ENCODE measurements at places on chromosomes 3 and 15.

DNA sequence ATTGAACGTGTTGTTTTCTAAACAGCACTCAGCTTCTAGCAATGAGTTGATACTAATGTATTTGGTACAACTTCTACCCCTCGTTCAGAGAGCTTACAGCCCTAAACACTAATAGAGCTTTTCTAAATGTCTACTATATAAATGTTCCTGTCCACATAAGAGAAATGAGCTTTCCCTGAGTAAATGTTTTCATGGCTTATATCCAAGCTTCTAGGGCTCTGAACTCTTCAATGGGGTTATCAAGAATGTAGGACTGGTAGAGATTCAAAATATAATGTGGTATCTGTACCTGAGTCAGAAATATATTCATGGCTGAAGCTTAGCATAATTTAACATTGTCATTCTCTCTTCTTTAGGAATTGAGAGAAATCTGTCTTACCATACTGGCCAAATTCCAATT lies 73.4 kb downstream of the SERPINI1 start:
- no peak for DNase-seq

- no peak for DNase-seq
These were observed 593.8 kb upstream of the GBE1 start for GRCh38 chr3:82355228-82355627.

DNA sequence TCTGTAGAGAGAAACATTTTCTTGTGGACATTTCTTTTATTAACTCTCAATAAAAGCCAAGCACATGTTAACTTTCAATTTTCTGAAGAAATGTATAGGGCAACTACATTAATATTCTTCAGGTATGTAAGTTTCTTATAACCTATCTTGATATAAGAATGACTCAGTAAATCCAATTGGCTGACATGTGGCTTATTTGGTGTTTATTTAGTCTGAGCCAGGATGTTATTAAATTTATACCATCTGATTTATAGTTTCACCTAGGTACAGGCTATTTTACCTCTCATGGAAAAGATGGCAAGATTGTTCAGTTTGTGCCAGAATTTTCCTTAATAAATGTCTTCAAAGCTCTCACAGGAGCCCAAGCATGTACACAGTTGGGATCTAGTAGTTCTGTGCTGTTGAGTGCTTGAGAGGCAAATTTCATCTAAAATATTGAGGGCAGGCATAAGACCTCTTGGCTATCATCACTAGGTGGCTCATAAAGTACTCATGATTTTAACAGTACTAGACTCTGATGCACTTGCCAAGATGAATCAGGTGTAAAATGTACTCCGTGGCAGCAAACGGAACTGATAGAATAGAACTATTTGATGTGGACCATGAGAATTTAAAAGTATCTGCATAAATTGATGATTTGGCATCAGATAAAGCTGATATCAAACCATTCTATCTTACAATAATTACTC lies 631.9 kb downstream of the RBMS3 start:
- no peak for DNase-seq

GRCh38 chr15:65868546-65869125 lies 655 bp upstream of the RAB11A start:
- DNase-seq = no peak

- no peak for DNase-seq
These were observed 76.7 kb upstream of the MBNL1 start for GRCh38 chr3:152192050-152192449.

GRCh38 chr15:59993950-59994401 lies 10.1 kb upstream of the FOXB1 start:
- DNase-seq = no peak

- no peak for DNase-seq
These were observed 634 bp downstream of the FBXL22 start for GRCh38 chr15:63597821-63598220.

DNA sequence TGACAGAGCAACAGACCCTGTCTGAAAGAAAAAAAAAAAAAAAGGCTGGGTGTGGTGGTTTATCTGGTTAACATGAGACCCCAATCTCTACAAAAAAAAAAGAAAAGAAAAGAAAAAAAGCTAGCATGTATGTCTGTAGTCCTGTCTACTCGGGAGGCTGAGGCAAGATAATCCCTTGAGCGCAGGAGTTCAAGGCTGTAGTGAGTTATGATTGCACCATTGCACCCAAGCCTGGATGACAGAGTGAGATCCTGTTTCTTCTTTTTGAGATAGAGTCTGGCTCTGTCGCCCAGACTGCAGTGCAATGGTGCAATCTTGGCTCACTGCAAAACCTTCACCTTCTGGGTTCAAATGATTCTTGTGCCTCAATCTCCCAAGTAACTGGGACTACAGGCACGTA lies 8.4 kb upstream of the DHX30 start:
- DNase-seq = no peak

DNA sequence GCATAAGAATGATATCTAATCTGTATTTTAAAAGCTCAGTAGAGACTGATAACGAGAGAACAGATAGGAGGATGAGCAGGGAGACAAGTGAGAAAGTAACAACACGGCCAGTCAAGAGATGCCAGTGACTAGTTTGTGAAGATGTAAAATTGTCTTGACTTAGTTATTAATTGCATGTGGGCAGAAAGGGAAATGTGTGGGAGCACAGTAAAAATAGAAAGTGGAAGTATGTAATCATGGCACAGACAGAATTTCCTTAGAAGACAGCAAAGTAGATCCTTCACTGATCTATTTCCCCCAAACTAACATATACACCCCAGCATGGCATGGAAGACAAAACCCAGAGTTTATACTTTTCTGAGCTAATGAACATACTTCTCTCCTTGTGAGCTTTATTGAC lies 344.5 kb downstream of the FGF12 start:
- no peak for DNase-seq

DNA sequence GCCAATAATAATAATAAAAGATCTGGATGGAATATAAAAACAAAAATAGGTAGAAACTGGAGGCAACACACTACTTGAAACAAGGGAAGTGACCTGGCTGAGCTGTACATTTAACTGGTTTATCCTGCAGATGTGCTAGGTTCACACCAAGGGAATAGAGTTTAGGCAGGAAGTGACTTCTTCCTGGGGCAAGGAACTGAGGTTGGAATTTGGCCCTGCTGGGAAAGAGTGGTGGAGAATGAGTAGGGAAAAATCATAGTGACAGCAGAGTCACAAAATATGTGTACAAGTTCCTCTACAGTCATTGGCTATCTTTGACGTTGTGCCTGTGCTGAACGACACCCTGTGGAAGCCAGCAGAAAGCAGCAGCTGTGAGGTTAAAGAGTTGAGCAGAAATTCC lies 44.1 kb downstream of the ARHGAP11B start:
- DNase-seq = no peak

GRCh38 chr3:126551839-126552687 lies 6.7 kb downstream of the C3orf22 start:
- no peak for DNase-seq
